Activated CD8-positive, alpha-beta T cell treated with anti-CD3 and anti-CD28 coated beads for 36 hours (primary cell): ENCODE measurements at places on chromosomes 2 and 18. TPM values are rescaled to one million over a fixed set of nuclear protein-coding genes. Genes with fewer than 3 reads are reported as not detected.

DNA sequence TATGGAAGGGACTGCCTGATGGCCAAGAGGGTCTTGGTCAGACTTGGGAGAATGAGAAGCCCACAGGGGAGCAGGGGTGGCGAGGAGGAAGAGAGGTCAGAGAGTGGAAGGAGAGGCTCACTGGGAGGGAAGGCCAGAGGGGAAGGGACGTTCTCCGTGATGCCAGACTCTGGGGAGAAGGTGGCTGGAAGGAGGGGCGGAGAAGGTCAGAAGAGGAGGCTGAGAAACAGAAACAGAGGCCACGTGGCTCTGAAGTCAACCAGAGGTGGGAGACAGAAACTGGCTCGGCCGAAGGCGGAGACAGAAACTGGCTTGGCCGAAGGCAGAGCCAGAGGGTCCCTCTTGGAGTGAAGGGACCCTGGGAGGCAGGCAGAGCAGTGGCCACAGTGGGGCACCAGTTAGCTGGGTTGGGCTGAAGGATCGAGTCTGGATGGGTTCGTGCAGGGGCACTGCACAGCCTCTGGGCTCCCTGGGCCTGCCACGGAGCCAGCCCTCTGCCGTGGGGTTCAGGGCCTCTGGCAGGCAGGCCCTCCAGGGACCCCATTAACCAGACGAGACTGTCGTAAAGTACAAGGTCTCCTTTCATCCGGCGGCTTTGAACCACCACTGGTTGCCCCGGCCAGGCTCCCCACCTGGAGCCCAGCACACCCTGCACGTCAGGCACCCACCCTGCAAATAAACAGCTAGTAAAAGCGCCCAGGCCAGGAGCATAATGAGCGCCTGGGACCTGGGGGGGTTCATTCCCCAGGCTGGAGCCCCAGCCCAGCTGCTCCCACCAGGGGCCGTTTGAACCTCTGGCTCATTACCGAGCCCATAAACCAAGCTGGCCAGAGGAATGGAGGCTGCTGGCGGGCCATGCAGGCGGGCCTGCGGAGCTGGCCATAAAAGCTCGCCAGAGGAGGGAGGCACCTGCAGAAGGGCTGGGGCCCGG is 218.8 kb downstream of the DYSF start:
- H3K4me1 ChIP-seq: no peaks in the 10 kb centered on the region
- H3K36me3 ChIP-seq: no peaks in the 10 kb centered on the region
- H3K4me3 ChIP-seq: no peak overlapping the region
- no peak overlapping the region for H3K27ac ChIP-seq
- H3K27me3 ChIP-seq: peaks cover 1% of the 10 kb centered on the region

DNA sequence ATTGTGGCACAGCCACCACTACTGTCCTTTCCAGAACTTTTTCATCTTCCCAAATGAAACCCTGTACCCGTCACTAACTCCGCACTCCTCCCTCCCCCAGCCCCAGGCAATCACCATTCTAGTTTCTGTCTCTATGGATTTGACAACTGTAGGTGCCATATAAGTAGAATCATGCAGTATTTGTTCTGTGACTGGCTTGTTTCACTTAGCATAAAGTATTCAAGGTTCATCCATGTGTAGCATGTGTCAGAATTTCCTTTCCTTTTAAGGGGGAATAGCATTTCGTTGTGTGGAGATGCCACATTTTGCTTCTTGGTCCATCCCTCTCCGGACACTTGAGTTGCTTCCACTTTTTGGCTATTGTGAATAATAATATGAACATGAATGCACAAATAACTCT is 842 bp upstream of the CKAP2L start:
- H3K4me1 ChIP-seq: peaks cover 19% of the 10 kb centered on the region
- peak overlapping the region; percentile 95 for H3K27ac ChIP-seq
- peaks cover 9% of the 10 kb centered on the region for H3K36me3 ChIP-seq

GRCh38 chr2:168315331-168316072 is 68.1 kb upstream of the STK39 start:
- H3K4me1 ChIP-seq: no peaks in the 10 kb centered on the region
- no peaks in the 10 kb centered on the region for H3K27me3 ChIP-seq
- no peak overlapping the region for H3K27ac ChIP-seq
- DNase-seq: no peak

DNA sequence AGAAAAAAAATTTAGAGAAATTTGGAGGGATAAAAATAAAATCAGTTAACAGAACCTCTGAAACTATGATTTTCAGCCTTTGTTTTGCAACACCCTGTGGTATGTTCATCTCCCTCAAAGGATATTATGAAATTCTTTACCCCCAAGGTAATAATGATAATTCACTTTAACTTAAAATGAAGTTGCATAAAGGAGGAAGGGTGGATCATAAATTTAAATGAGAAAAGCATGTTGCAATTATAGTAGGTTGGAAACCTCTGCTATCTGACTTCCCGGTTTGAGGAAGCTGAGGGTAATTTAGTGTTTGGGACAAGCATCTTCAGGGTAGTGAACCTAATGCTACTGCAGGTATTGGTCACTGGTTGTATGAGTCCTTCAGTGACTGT is 102.9 kb downstream of the BABAM2 start:
- no peak overlapping the region for H3K27ac ChIP-seq
- no peak overlapping the region for H3K4me3 ChIP-seq
- H3K4me1 ChIP-seq: peaks cover 26% of the 10 kb centered on the region
- no peak for DNase-seq
- no peaks in the 10 kb centered on the region for H3K27me3 ChIP-seq

- H3K4me1 ChIP-seq: no peaks in the 10 kb centered on the region
- no peak for DNase-seq
- H3K36me3 ChIP-seq: no peaks in the 10 kb centered on the region
- no peak overlapping the region for H3K4me3 ChIP-seq
- H3K27me3 ChIP-seq: no peaks in the 10 kb centered on the region
Observed at GRCh38 chr18:78519394-78520062, 460.1 kb upstream of the SALL3 start.

DNA sequence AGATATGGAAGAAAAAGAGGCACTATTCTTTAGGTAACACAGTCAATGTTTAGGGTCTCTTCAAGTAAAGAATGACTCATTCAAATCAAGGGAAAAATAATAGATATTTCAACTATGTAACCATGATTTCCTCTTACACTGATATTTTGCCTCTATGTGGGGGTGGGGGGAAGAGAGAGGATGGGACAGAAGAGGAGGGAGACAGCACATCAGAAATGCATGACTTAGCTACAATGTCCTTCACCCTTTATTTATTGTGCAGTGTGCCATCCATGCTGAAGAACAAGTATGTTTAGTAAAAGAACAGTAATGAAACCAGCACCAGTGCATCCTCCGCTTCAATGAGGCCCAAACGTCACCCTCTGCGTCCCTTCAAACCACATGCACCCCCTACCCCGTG is 204.8 kb downstream of the HDAC4 start:
- H3K27me3 ChIP-seq: no peaks in the 10 kb centered on the region
- no peak overlapping the region for H3K27ac ChIP-seq
- DNase-seq: no peak
- no peaks in the 10 kb centered on the region for H3K36me3 ChIP-seq

- no peaks in the 10 kb centered on the region for H3K36me3 ChIP-seq
- H3K27me3 ChIP-seq: peaks cover 1% of the 10 kb centered on the region
- H3K4me3 ChIP-seq: no peak overlapping the region
- no peak overlapping the region for H3K27ac ChIP-seq
- H3K4me1 ChIP-seq: peaks cover 9% of the 10 kb centered on the region
Observed at GRCh38 chr2:47299555-47299954, 103.4 kb upstream of the MSH2 start.

DNA sequence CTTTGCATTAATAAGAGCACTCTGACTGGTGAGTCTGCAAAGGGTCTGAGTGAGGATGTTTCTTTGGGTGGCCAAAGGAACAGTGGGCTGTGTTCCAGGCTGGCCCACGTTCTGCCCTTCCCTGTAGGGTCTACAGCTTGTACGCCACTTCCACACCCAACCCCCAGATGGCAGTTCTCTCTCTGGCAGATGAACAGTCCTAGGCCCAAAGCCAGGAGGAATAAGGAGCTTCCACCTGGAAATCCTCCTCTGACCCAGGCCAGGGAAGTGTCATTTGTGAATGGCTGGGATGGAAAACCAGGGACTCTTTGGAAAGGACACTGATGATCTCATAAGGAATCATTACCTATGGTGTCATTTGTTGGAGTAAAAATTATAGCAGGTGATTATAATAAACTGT is 6.6 kb downstream of the OTOF start:
- H3K36me3 ChIP-seq: no peaks in the 10 kb centered on the region
- H3K4me3 ChIP-seq: no peak overlapping the region
- H3K27ac ChIP-seq: no peak overlapping the region

DNA sequence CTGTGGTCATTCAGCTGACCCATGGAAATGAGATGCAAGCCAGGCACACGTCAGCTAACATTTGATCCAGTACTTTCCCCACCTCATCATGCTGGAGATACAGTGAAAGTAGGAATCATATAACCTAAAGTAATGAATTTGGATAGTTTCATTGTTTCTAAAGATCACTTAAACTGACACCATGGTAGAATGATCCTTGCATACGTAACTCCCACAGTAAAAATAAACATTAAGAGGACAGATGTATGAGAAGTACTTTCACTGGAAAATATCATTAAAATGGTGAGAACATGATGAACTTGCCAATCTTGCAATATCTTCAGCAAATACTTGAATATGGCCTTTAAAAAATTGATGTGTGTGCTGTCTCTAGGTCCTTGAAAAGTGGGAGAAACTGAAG is 85.4 kb downstream of the MAIP1 start:
- H3K4me1 ChIP-seq: no peaks in the 10 kb centered on the region
- no peak for DNase-seq
- H3K36me3 ChIP-seq: no peaks in the 10 kb centered on the region
- no peak overlapping the region for H3K27ac ChIP-seq

- H3K27ac ChIP-seq: no peak overlapping the region
- H3K4me1 ChIP-seq: no peaks in the 10 kb centered on the region
- DNase-seq: no peak
- H3K36me3 ChIP-seq: no peaks in the 10 kb centered on the region
Observed at GRCh38 chr2:23513872-23514793, 129.2 kb downstream of the KLHL29 start.

DNA sequence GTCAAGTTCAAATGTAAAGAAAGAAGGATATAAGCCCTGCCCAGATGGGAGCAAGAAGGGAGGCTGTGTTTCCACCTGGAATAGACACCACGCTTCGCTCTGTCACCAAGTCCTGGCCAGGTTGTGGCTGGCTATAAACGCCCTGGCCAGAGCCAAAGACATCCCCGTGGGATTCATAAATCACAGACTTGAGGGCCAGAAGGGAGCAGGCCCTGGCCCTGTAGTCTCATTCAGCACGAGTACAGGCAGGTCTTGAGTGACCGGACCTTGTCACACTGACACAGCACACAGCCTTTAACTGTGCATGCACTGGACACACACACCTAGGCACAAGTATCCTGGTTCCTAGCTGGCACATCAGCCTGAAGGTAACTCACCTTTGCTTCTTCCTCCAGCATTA is 94.5 kb upstream of the MGAT4A start:
- no peak overlapping the region for H3K4me3 ChIP-seq
- no peak overlapping the region for H3K27ac ChIP-seq
- H3K36me3 ChIP-seq: no peaks in the 10 kb centered on the region

DNA sequence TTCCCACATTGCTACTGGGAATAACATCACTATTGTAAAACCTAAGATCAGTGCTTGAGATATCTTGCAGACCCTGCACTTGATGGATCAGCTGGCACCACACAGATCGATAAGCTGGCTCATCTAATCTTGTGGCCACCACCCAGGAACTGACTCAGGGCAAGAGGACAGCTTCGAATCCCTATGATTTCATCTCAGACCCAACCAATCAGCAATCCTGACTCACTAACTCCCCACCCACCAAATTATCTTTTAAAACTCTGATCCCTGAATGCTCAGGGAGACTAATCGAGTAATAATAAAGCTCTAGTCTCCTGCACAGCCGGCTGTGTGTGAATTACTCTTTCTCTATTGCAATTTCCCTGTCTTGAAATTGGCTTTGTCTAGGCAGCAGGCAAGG is 11.3 kb upstream of the TEX44 start:
- H3K27me3 ChIP-seq: peaks cover 3% of the 10 kb centered on the region
- no peak overlapping the region for H3K27ac ChIP-seq
- no peaks in the 10 kb centered on the region for H3K4me1 ChIP-seq
- H3K36me3 ChIP-seq: no peaks in the 10 kb centered on the region

DNA sequence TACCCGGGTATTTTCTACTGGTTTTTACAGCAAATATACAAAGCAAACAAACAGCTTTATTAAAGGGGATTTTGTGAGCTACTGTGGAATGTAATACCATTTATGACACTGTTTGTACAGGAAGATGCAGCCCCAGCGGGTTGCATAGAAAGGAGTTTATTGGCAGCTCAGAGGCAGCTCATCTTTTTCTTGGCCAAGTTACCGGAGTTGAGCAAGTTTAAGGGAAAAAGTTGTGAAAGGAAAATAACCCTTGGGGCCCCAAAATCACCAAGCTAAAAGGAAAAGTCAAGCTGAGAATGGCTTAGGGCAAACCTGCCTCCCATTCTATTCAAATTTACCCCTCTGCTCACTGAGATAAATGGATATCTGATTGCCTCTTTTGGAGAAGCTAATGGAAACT is 60.8 kb downstream of the MOB4 start:
- H3K36me3 ChIP-seq: peaks cover 26% of the 10 kb centered on the region
- no peak overlapping the region for H3K27ac ChIP-seq
- H3K27me3 ChIP-seq: no peaks in the 10 kb centered on the region
- no peak for DNase-seq

ERBB4 gene
- total RNA-seq: not detected

MYO1B gene
- 43.2 TPM for total RNA-seq

AQP4 gene
- total RNA-seq: not detected

FAM228A gene
- not detected for total RNA-seq

C2orf78 gene
- not detected for total RNA-seq

ASPRV1 gene
- total RNA-seq: 0.76 TPM
